Large intestine (tissue), 12 donors: ENCODE measurements at places on chromosomes 2 and 18. TPM values are rescaled to one million over a fixed set of nuclear protein-coding genes. Genes with fewer than 3 reads are reported as not detected.

DNA sequence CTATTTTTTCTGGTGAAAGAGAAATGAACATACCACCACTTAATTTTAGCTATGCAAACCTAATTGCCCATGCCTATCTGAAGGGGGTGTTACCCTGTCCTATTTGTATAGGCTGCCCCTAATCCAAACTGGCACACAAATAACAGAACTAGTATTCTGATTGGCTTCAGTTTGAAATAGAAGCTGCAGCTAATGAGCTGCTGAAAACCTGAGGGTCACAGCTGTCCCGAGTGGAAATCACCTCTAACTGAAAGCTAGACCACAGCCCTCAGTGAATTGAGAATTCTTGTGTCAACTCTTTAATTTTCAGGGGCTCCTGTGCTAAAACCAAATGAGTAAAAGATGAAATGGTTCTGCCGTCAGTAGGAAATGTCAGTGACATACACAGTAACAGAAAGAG, 28.7 kb downstream of the CCDC141 start:
- H3K27ac ChIP-seq: no peak overlapping the region
- H3K4me3 ChIP-seq: no peak overlapping the region
- no peaks in the 10 kb centered on the region for H3K4me1 ChIP-seq
- H3K27me3 ChIP-seq: no peaks in the 10 kb centered on the region

DNA sequence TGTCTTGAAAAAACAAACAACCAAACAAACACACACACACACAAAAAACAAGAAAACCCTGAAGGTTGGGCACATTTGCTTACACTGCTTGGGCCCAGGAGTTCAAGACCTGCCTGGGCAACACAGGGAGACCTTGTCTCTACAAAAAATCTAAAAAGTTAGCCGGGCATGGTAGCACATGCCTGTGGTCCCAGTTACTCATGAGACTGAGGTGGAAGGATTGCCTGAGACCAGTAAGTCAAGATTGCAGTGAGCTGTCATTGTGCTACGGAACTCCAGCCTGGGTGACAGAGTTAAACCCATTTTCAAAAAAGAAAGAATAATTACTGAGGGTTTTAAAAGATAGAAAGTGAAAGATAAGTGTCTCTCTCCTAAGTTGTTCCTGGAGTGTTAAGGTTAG, 103.4 kb downstream of the MBD5 start:
- H3K4me1 ChIP-seq: no peaks in the 10 kb centered on the region
- no peaks in the 10 kb centered on the region for H3K27me3 ChIP-seq
- no peak overlapping the region for H3K27ac ChIP-seq
- H3K4me3 ChIP-seq: no peak overlapping the region

DNA sequence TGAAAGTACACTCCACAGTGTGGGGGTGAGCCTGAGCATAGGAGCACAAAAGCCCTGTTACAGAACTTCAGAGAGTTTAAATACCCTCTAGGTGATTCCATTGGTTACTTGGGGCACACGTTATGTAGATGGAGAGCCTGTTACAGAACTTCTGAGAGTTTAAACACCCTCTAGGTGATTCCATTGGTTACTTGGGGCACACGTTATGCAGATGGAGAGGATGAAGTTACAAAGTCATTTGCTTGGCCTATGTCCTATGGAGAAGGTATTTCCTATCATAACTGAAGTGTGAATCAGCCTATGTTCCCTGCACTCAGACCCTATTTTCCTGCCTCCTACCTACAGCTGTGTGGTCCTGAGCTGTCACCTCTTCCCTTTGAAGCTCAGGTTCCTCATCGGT, 3.8 kb upstream of the CAPN10 start:
- no peaks in the 10 kb centered on the region for H3K27me3 ChIP-seq
- DNase-seq: no peak
- no peak overlapping the region for H3K27ac ChIP-seq
- H3K4me1 ChIP-seq: peaks cover 44% of the 10 kb centered on the region

- H3K27ac ChIP-seq: no peak overlapping the region
- no peak for DNase-seq
- no peak overlapping the region for H3K4me3 ChIP-seq
- no peaks in the 10 kb centered on the region for H3K27me3 ChIP-seq
These were observed 248.8 kb downstream of the HNMT start for GRCh38 chr2:138213084-138213483.

- H3K4me3 ChIP-seq: no peak overlapping the region
- H3K27me3 ChIP-seq: no peaks in the 10 kb centered on the region
- peaks cover 2% of the 10 kb centered on the region for H3K36me3 ChIP-seq
- peak overlapping the region; percentile 4 for H3K27ac ChIP-seq
- DNase-seq: peak; percentile 50
- H3K4me1 ChIP-seq: peaks cover 11% of the 10 kb centered on the region
These were observed 36.9 kb upstream of the TTR start for GRCh38 chr18:31554776-31555175.

DNA sequence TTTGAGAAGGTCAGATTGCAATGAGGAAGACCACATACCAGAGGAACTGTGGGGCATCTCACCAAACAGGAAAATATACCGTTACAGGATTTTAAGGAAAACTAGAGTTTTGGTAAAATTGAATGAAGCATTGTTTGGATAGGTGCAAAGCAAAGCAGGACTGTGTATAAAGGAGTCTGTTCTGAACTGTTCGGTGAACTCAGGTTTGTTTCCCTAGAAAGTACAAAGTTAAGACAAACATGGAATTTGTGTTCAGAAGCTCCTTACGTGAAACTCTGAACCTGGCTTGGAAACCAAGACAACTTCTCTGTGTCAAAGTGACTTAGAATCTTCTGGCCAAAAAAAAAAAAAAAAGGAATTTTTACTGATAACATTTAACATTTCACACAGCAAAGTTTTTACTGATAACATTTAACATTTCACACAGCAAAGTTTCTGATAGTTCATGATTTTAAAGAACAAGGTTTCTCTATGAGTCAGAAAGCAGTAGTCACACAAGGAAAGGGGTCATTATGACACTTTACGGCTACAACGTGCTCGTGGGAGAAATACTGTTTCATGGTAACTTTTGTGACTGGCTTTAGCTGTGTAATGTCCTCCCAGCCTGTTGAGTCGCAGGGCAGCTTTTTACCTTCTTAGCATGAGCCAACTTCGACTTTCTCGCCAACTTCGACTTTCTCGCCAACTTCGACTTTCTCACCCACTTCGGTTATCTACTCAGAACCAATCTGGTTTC, 21.2 kb upstream of the TET3 start:
- H3K27ac ChIP-seq: no peak overlapping the region
- no peak for DNase-seq
- H3K27me3 ChIP-seq: no peaks in the 10 kb centered on the region

DNA sequence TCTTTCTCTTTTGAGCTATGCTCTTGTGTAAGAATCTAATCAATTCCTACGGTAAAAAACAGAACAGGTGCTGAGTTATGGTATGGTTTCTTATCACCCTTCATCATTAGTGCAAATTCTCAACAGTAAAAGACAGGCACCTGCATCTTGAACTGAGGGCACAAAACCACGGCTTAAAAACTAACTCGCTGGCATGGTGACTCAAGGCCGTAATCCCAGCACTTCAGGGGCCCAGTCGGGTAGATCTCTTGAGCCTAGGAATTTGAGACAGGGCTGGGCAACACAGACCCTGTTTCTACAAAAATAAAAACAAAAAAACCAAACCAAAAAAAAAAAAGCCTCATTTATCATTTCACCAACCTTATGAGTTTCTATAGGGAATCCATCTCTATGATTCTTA, 33.3 kb downstream of the THAP4 start:
- no peaks in the 10 kb centered on the region for H3K27me3 ChIP-seq
- H3K27ac ChIP-seq: no peak overlapping the region
- no peak for DNase-seq
- no peak overlapping the region for H3K4me3 ChIP-seq
- no peaks in the 10 kb centered on the region for H3K4me1 ChIP-seq
- H3K36me3 ChIP-seq: peaks cover 58% of the 10 kb centered on the region

- DNase-seq: no peak
- no peak overlapping the region for H3K4me3 ChIP-seq
- no peaks in the 10 kb centered on the region for H3K4me1 ChIP-seq
These were observed 589.1 kb upstream of the CDH2 start for GRCh38 chr18:28766027-28766426.

Gene POTEI
- polyA plus RNA-seq: 0.10 TPM
